Head of caudate nucleus (tissue), 42 donors: ENCODE measurements at places on chromosomes 13 and 19.
A peak's percentile ranks its signal among the peaks of the same experiment; 100 is the strongest.

DNA sequence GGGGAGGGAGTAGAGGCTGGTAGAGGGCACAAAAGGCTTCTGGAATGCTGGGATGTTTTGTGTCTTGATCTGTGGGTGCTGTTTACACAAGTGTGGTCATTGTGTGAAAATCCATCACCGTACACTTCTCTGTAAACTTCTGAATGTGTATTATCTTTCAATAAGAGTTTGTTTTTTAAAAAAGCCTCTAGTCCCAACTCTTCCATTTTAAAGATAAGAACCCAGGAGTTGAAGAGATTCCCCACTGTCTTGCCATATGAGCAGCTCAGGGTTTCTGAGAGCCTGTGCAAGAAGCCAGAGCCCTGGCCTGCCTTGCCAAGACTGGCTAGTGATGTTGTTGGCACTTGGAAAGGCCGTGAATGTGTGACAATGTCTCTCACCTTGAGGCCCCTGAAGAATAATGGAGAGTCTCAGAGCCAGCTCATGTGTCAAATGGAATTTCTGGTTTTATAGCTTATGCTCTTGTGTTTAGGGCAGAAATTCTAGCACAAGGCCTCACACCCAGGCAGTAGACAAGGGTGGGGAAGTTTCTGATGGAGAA is 57.5 kb upstream of the NPAS1 start:
- DNase-seq = no peak

DNA sequence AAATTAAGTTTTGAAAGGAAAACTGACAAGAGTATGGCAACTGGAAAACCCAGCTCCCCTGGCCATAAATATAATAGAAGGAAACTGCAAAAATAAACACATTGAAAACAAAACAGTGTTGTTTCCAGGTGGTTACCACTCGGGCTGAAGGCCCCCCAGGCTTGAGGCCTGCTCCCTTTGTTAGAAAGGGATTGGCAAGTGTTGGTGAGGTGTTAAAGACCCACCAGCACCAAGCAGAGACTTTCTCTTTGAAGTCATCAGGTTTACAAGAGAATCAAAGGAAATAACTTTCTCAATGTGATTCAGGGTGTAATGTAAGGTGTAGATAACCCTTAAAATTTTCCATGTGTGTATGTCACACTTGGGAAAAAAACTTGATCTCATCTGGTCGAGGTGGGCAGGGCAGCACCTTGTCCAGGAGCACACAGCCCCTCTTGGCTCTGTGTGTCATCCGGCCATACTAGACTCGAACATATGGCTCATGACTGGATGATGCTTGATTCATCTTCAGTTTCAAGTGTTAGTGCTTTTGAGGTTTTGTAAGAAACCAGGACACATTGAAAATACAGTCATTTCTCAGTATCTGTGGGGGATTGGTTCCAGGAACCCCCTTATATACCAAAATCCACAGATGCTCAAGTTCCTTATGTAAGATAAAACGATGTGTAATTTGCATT is 7.8 kb downstream of the ACTN4 start:
- no peak for DNase-seq

DNA sequence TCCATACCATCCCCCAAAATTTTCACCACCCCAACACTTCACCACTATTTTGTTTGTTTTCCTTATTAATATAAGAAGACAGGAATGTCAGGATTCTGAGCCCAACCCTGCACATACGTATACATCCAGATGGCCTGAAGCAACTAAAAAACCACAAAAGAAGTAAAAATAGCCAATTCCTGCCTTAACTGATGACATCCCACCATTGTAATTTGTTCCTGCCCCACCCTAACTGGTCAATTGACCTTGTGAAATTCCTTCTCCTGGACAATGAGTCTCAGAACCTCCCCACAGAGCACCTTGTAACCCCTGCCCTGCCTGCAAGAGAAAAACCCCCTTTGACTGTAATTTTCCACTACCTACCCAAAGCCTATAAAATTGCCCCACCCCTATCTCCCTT is 132.5 kb downstream of the ZNF675 start:
- no peak for DNase-seq

- no peak for DNase-seq
These were observed 35.3 kb downstream of the CERS4 start for GRCh38 chr19:8244442-8244841.

DNA sequence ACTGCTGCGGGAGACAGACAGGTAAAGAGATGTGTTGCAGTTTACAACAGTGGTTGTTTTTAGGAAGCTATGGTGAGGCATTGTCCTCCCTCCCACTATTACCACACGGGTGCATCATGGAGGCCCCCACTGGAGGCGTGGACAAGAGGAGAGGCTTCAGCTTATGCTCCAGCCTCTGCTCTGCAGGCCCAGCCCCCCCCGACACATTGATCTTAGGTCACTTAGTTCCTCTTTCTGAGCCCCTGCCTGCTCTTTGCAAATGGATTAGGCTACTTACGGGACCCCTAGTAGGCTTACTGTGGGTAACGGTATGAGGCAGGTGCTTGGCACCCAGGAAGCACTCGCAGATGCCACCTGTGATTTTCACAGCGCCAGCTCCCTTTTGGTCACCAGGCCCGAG is 123.9 kb downstream of the SLC7A1 start:
- no peak for DNase-seq

- DNase-seq = no peak
These were observed 98.3 kb downstream of the ELF1 start for GRCh38 chr13:40920826-40921225.

GRCh38 chr19:2887391-2887914 is 13.3 kb upstream of the ZNF57 start:
- DNase-seq = peak; percentile 27

DNA sequence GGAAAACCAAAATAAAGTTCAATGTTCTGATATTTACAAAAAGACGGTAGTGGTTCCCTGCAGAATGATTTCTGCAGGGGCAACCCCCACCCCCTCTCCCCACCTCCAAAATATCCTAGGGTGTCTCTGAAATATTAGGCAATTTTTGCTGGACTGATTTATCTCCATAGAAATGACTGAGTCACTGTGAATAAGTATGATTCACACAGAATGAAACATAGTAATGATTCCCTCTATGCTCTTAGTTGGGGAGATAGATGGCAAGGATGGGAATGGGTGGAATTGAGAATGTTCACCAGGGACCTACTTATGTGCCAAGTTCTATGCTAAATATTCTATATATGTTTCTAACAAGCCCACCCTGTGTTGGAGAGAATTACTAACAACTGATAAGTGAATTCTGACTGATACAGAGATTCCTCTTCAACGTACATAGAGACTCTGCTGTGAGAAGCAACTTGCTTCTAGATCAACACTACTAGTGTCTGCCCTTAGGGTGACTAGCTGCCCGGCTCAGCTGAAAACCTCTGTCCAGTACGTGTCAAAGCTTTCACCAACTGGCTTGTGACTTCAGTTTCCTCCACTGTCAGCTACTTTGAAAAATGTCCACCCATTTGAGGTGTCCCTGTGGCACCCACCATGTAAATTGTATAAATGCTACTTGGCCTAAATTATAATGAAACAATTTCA is 38.4 kb upstream of the RAP2A start:
- no peak for DNase-seq

GRCh38 chr13:70568571-70568970 is 460.3 kb upstream of the KLHL1 start:
- DNase-seq = no peak

DNA sequence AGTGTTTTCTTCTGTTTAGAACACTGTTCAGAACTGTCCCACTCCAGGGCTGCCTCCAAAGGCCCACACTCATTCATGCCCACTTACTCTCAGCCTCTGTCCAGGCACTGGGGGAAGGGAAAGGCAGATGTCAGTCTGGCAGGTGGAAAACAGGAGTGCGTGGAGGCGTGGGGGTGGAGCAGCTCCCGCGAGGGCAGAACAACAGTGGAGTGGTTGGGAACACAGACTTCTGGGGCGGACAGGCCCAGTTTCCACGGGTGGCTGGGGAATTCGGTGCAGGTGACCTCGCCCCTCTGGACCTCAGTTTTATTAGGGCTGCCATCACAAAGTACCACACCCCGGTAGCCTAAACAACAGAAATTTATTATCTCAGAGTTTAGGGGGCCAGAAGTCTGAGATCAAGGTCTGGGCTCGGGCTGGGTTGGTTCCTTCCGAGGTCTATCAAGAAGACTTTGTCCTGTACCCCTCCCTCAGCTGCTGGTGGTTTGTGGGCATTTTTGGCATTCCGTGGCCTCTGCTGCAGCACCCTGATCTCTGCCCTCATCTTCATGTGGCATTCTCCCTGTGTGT is 59.7 kb downstream of the SIPA1L3 start:
- no peak for DNase-seq

GRCh38 chr13:32530841-32531253 is 7.7 kb downstream of the N4BP2L2 start:
- no peak for DNase-seq

GRCh38 chr13:97276862-97277269 is 54.7 kb downstream of the MBNL2 start:
- no peak for DNase-seq
